ENCODE measurements at places on chromosomes 16 and 17.

GRCh38 chr17:45345246-45345553 lies 28.4 kb upstream of the MAP3K14 start:
- no peak for DNase-seq
- H3K36me3 ChIP-seq: no peaks in the 10 kb centered on the region
- H3K4me1 ChIP-seq: no peaks in the 10 kb centered on the region
- H3K4me3 ChIP-seq: no peak overlapping the region
- H3K27me3 ChIP-seq: no peaks in the 10 kb centered on the region

GRCh38 chr16:27678955-27679354 lies 129.0 kb downstream of the KATNIP start:
- H3K27ac ChIP-seq: no peak overlapping the region
- no peak for DNase-seq
- H3K4me1 ChIP-seq: no peaks in the 10 kb centered on the region

DNA sequence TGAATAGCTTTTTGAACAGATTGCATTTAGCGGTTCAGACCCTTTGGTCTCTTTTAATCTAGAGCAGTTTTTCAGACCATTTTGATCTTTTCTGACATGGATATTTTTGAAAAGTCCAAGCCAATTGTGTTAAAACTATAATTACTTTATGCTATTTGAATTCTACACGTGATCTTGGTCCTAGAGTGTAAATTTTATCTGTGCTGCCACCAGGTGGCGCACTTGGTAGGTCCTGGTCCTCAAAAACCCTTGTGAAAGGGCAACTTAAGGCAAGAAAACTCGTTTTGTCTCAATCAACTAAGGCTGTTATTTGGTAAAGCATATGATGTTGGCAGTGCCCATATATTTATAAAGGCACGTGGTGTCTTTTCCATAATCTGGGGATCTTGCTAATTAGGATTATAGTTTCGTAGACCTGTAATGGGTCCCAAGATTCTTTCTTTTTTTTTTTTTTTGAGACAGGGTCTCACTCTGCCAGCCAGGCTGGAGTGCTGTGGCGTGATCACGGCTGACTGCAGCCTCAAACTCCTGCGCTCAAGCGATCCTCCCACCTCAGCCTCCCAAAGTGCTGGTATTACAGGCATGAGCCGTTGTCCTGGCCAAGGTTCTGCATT lies 43.9 kb upstream of the TEX2 start:
- no peak overlapping the region for H3K27ac ChIP-seq
- H3K4me1 ChIP-seq: no peaks in the 10 kb centered on the region
- H3K27me3 ChIP-seq: no peaks in the 10 kb centered on the region
- H3K4me3 ChIP-seq: no peak overlapping the region
- no peaks in the 10 kb centered on the region for H3K36me3 ChIP-seq

DNA sequence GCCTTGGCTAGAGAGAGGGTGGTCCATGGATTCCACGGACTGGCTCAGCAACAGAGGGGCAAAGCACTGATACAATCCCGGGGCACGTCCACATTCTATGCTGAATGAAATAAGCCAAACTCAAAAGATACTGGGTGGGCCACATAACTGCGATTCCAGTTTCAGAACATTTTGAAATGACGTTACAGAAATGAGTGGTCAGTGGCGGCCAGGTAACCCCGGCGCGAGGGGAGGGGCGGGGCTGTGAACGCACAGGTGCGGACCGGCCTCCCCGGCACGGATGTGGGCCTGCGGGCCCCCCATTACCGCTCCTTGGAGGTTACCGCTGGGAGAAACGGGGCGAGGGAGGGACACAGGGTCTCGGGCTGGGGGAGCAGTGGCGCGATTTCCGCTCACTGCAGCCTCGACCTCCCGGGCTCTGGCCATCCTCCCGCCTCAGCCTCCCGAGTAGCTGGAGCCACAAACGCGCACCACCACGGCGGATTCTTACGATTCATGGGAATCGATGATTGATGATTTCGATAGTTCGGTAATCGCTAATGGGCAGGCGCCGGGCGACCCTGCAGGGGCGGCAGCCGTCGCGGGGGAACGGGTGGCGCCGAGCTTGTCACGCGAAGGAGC lies 559 bp downstream of the MVD start:
- peaks cover 8% of the 10 kb centered on the region for H3K4me1 ChIP-seq
- peak overlapping the region; percentile 95 for H3K27ac ChIP-seq
- DNase-seq: no peak
- no peaks in the 10 kb centered on the region for H3K27me3 ChIP-seq
- H3K4me3 ChIP-seq: peak overlapping the region; percentile 89

GRCh38 chr17:38789185-38789584 lies 10.2 kb downstream of the PIP4K2B start:
- no peak overlapping the region for H3K27ac ChIP-seq
- no peaks in the 10 kb centered on the region for H3K27me3 ChIP-seq
- no peak overlapping the region for H3K4me3 ChIP-seq

DNA sequence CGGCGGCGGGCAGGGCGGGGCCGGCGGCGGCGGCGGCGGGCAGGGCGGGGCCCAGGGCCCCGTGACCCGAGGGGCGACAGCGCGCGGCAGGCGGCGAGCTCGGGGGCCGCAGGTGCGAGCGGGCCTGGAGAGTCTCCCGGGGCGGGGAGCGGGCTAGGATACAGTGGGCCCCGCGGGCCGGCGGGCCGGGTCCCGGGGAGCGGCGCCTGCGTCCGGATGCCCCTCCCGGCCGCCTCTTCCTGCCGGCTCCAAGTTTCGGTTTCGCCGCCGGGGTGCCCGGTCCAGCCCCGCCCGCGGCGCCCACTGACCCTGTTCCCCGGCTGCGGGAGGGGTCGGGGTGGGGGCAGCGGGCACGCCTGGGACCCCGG lies at the start of gene RNF213:
Gene RNF213, plus strand, starts transcription at position 62 of the 368 bp plus-strand sequence. CDS start 2,830 bp downstream, outside the sequence.
- H3K4me3 ChIP-seq: peak within 1 kb of the TSS; percentile 75
- no peaks in the 10 kb centered on the region for H3K36me3 ChIP-seq
- H3K4me1 ChIP-seq: peaks cover 29% of the 10 kb centered on the region
- no peaks in the 10 kb centered on the region for H3K27me3 ChIP-seq
- peak; percentile 56 for DNase-seq

DNA sequence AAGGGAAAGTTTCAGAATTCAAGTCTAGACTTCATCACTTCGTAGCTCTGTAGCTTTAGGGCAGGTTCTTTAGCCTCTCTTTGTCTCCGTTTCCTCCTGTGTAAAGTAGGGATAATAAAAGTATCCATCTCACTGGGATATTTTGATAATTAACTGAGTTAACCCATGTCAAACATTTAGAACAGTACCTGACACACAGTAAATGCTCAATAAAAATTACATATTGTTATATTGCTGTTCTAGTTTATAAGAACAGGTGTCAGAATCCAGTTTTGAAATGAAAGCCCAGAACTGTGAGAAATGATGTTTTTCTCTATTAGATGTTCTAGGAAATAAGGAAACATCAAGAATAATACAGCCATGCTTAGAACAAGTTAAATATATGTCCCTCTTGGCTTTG lies 4.3 kb downstream of the MOSMO start:
- no peak overlapping the region for H3K27ac ChIP-seq
- no peaks in the 10 kb centered on the region for H3K36me3 ChIP-seq
- no peak overlapping the region for H3K4me3 ChIP-seq
